ENCODE measurements at places on chromosomes 4 and X. TPM values are rescaled to one million over a fixed set of nuclear protein-coding genes. Genes with fewer than 3 reads are reported as not detected.

Gene TBC1D8B
- 0.41 TPM for total RNA-seq

DNA sequence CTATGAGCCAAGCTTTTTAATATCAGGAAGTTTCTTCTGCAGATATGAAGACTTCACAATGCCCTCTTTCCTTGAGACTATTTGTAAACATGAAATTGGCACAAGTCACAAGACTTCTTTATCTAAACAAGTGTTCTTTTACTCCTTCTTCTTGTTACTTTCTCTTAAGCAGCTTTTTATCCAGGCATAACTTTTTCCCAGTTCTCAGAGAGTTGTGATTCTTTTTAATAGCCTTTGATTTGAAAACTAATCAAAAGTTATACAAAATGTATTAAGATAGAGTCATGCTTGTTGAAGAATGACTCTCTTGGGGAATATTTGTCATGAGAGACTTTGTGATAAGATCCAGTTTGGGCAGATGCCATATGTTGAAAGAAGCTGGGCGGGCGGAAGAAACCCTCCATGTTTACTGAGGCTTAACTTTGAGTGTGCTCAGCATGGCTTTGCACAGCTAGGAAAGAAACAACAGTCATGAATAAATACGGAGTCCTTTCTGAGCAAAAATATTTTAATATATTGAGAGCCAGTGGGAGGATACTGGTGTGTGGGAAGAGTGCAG is 39.3 kb downstream of the SYTL5 start:
- no peak for DNase-seq

DNA sequence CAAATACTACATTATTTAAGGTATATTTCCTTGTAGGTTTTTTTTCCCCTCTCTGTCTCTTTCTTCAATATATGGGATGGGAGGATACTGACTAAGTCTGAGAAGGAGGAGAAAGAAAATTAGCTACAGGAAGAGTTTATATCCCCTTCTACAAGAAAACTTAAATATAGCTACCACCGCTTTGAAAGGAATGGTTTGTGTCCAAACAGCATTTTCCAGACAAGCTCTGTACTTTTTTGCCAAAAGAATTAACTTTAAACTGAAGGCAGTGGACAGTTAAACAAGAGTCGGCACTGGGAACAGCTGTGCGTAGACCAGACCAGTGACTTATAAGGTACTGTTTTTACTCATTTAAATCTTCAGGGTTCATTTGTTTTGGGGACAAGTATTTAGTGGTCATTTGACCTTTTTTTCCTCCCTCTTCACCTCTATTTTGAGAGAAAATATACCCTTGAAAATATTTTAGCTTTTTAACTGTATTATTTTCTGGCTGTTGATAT is 303.7 kb downstream of the ARHGAP24 start:
- no peak for DNase-seq

DNA sequence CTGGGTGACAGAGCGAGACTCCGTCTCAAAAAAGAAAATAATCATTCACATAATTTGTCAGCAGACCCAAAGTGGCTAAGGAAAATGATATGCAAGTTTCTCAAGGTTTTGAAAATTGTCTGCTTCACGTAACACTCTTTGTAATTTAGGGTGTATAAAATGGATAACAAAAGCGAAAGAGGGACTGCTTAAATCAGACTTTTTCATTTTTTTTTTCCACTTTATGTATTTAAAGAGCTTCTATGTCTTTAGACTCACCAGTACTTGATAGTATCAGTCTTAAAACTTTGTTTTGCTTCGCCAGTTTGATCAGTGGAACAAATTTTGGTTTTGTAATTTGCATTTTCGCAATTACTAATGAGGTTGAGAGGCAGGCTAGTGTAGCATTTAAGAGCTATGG is 34.6 kb downstream of the USP9X start:
- no peak for DNase-seq

GRCh38 chr4:139245590-139245989 is 34.4 kb downstream of the MGARP start:
- DNase-seq: no peak

DNA sequence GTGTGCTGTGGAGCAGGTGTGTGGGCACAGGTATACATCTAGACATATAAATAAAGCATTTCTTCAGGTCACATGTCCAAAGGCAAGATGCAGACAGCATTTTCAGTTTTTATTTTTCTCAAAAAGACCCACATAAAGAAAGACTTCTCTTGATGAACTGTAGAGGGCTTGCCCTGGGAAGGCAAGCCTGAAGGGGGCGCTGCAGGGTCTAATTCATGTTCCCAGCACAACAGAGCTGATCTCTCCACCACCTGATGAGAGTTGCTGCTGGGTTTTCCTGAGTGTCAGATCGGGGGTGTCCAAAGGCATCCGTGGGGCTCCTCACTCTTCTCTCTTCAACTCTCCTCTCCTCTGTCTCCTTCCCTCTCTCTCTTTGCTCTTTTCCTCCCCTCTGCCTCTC is 26.6 kb downstream of the ADRA2C start:
- no peak for DNase-seq

GRCh38 chr4:109155682-109156283 is 146.7 kb downstream of the COL25A1 start:
- DNase-seq: no peak

Measured in frontal cortex (tissue), 4 donors.